Activated T-helper 17 cell treated with anti-CD3 and anti-CD28 coated beads, Interleukin-2, amount 50 U/mL, for 72 hours (primary cell): ENCODE measurements at places on chromosomes 11 and 22. TPM values are rescaled to one million over a fixed set of nuclear protein-coding genes. Genes with fewer than 3 reads are reported as not detected.

- ATAC-seq = peak; percentile 1
Measured at GRCh38 chr11:117827521-117828511, 3.3 kb upstream of the FXYD2 start.

DNA sequence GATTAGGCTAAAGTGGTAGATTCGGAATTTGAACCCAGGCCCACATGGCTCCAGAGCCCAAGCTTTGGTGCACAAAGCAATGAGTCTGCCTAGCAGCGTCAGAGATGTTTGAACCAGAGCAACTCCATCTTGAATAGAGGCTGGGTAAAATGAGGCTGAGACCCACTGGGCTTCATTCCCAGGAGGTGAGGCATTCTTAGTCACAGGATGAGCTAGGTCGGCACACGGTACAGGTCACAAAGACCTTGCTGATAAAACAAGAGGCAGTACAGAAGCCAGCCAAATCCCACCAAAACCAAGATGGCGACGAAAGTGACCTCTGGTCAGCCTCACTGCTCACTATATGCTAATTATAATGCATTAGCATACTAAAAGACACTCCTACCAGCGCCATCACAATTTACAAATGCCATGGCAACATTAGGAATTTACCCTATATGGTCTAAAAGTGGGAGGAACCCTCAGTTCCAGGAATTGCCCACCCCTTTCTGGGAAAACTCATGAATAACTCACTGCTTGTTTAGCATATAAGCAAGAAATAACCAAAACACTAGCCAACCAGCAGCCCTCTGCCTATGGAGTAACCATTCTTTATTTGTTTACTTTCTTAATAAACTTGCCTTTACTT is 40.3 kb upstream of the DAGLA start:
- ATAC-seq = no peak

GRCh38 chr22:17896586-17896985 is 122.3 kb upstream of the BID start:
- ATAC-seq = no peak

The MMP11 gene
- total RNA-seq = 0.45 TPM

GRCh38 chr22:50731811-50732624 is 6.0 kb upstream of the ACR start:
- peak; percentile 94 for ATAC-seq

GRCh38 chr22:28620244-28620922 is 59.3 kb downstream of the TTC28 start:
- no peak for ATAC-seq
